Fibroblast of mammary gland (primary cell): ENCODE measurements at places on chromosomes 13 and 19.
A peak's percentile ranks its signal among the peaks of the same experiment; 100 is the strongest.

- no peak for DNase-seq
Observed at GRCh38 chr19:19550485-19550929, 12.4 kb downstream of the CILP2 start.

GRCh38 chr19:46728693-46729339 lies 11.9 kb upstream of the PRKD2 start:
- peak; percentile 52 for DNase-seq

GRCh38 chr13:48741377-48741776 lies 87.6 kb downstream of the CYSLTR2 start:
- peak; percentile 59 for DNase-seq

GRCh38 chr13:54945973-54946372 lies 1917.4 kb downstream of the OLFM4 start:
- no peak for DNase-seq

DNA sequence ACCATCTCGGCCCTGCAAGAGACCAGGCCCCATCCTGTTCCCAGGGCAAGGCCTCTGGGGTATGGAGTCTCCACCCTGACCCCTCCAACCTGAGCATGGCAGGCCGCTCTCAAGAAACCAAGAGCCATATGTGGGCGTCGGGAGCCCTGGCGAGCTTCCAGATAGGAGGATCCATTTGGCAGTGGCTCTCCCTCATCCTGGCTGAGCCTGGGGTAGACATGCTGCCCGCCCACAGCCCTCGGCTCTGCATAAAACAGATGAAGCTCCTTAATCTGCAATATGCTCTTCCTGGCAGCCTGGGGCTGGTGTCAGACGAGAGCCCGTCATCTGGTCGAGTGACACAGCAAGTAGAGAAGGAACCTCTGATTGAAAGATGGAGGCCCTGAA lies 6.1 kb downstream of the ATP13A1 start:
- DNase-seq: peak; percentile 49

- no peak for DNase-seq
Observed at GRCh38 chr19:35045667-35046300, 4.3 kb downstream of the HPN start.

DNA sequence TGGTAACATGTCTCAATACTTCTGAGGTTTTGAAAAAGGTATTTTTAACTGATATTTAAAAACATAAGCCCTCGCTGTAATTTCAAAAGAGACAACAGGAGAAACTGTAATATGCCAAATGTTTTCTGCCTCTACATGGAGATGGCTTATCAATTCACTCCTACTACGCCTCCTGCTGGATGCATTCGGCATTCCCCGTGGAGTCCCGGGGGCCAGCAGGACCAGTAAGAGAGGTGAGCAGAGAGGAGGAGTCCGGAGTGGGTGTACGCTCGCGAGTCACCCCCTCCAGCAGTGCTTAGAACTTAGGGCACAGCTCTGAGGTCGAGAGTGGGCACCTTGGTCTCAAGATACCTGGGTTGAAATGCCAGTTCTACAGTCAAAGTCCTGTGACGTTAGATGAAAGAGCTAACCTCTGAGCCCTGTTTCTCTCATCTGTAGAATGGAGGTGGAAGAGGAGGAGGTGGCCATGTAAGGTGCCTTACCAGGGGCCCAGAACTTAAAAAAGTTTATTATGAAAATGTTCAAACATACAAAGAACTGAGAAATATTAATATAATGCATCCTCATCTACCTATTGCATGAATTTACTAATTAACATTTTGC lies 110.2 kb downstream of the STK24 start:
- peak; percentile 64 for DNase-seq

- DNase-seq: peak; percentile 69
Observed at GRCh38 chr19:10505583-10506229, 2.5 kb upstream of the KEAP1 start.

DNA sequence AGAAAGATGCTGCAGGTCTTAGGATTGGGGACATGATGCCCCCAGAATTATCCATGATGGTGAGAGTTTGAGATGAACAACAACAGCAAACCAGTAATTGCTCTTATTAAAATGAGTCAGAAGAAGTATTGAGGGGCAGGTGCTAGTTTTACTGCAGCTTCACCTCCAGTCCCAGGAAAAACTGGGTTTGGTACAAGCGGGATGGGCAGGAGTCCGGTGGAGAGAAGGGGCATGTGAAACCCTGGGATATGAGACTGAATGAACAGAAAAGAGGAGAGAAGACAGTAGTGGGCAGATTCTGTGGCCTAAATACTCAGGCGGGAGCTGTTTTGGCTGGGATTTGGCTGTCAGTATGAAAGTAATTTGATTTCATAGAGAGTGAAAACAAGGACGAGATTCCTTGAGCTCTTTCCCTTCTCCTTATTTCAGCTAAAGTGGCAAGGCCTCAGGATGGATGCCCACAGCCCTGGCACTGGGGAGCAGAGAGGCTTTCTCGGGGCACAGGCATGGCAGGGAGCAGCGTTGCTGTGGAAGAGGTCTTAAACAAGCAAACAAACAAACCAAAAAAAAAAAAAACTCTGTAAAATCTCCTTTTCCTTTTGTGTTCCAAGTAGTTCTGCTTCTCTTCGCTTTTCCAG lies 30.7 kb downstream of the NFIX start:
- no peak for DNase-seq

DNA sequence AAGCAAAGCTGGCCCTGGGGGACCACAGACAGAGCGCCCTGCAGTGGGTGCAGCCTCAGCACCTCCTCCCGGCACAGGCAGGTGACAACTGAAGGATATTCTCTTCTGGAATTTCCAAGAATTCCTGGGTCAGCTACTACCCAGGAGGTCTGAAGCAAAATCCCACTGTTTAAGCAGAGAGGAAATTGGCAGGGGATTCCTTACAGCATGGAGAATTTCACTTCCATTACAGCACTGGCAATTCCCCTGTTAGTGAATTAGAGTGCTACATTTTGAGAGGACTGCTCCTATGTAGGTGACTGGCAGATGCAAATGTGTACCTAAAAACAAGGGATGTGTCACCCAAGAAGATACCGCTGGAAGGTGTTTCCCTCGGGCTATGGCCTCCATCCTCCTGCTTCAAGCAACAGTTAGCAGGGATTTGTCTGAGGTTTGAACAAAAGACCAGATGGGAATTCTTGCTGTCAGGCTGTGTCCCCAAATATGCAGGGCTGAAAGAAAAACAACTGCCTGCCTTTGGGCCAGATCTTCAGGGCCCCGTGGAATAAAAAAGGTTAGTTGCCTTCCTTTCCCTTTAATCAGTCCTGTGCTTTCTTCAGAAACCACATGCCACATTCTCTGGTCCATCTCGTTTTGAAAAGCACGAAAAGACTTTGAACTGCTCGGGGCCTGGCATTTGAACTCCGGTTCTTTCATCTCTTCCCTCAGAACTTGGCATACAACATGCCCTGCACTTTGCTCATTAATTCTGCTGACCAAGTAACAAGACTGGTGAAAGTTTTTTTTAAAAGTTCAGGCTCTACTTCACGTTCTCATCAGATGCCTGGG lies 296.4 kb downstream of the DNAJC15 start:
- no peak for DNase-seq

DNA sequence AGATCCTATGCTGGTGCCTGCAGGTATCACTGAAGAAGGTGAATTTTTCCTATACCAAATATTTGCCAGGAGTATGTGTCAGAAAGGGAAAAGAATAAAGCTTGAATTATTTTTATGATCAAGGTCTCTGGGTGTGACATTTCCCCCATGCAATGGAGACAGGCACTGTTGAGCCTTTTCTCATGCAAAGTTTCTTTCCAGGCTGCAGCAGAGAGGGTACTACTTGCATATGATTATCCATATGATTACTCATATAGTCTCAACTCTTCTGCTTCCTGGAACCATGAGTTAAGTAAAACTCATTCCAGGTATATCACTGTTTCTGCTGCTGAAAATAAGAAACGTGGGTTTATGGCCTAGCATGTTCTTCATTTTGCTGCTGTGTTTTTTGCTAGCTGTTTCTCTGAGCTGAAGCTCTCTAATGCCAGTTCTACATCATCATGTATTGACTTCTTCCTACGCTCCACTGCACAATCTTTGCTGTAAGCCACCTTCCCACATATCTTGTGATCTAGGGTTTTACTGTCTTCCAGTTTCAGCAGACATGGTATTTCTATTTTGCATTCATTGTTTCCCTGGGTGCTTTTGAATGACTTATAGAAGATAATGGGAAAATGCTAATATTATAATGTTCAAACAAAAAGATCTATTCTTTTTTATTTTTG lies 278.7 kb upstream of the GPC6 start:
- no peak for DNase-seq

- DNase-seq: no peak
Observed at GRCh38 chr19:16461630-16462051, 10.1 kb downstream of the EPS15L1 start.

DNA sequence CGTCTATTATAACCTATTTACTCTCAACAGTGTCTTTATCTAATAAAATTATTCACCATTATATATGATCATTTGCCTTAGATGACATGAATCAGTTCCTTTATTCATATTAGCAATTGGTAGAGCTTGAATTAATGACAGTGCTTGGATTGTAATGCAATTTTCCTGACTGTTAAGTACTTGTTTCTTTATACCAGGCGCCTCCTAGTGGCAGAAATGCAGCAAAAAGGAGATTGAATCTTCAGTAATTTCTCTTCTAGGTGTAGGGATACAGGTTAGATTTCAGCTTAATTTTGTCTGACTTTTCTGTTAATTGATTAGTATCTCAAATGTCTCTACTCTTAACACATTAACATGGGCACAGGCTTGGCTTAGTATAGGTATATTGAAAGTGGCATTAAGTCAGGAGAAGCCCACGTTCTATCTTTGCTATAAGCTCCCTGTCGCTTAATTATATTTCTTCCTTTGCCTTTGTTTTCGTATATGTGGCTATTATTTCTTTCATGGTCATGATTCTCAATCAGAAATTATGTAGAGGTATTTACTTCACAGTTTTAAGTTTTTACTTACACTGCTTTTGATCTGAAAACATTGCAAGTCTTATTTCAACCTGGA lies 9.1 kb upstream of the LHFPL6 start:
- DNase-seq: peak; percentile 78

GRCh38 chr13:99335603-99336002 lies 28.4 kb upstream of the GPR183 start:
- no peak for DNase-seq

- DNase-seq: no peak
Observed at GRCh38 chr13:51929699-51930098, 67.9 kb downstream of the CCDC70 start.

GRCh38 chr13:60261432-60262351 lies 98.0 kb upstream of the DIAPH3 start:
- DNase-seq: no peak

- peak; percentile 45 for DNase-seq
Observed at GRCh38 chr13:28499609-28500008, 4.7 kb upstream of the FLT1 start.

GRCh38 chr13:54758795-54759194 lies 1730.2 kb downstream of the OLFM4 start:
- DNase-seq: no peak

DNA sequence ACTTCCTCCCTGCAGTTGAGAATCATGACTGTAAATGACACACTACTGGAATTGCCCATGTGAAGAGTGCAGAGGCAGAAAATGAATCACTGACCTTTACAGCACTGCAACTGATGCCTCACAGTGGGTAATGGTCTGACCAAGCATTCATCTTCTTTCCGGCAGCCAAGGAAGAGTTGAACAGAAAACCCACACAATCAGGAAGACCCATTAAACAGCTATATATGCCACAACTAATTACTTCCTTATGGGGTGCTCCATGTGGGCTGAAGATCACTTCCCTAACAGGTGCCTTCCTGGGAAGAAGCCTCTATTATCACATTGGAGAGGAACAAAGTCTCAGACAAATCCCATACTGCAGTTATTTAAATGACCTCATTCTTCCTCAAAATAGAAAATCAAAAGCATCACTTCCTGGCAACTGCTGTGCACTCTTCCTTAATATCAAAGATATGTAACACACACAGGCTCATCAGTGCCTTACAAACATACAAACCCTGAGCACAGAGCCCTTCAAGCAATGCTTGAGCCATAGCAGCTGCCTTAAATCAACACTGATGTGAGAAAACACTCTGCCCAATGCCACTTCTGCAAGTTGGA lies 45.8 kb downstream of the RUBCNL start:
- DNase-seq: peak; percentile 94

GRCh38 chr13:65275838-65276630 lies 1954.1 kb downstream of the PCDH9 start:
- no peak for DNase-seq

DNA sequence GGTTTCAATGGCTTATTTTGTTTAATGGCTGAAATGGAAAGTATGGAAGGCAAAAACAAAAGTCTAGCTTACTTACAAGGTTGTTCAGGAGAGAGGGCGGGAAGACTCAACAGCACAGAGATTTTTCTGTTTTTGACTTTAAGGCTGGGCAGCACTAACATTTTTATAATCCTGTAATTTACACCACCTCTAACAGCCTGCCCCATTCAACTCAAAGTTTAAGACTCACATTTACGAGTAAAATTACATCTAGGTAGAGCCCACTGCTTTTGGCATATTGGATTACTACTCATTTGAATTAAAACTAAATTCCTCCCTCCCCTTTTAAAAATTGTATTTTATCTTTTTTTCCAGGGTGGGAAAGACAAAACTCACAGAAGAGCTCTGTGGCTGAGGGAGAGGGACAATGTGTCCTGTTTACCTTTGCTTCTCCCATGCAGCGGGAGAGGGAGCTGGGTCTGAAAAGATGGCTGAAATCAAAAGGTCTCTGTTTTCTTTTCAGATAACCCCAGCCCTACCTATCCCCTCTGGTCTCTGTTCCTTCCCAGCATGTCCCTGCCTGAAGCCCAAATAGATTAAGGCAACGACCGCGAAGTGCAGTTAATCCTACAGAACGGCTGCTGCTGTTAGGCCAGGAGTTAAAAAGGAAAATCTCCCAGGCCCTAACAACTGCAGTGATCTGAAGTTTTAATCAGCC lies 6.6 kb downstream of the EFNB2 start:
- no peak for DNase-seq

- no peak for DNase-seq
Observed at GRCh38 chr19:18059902-18060301, 26.8 kb downstream of the IL12RB1 start.

DNA sequence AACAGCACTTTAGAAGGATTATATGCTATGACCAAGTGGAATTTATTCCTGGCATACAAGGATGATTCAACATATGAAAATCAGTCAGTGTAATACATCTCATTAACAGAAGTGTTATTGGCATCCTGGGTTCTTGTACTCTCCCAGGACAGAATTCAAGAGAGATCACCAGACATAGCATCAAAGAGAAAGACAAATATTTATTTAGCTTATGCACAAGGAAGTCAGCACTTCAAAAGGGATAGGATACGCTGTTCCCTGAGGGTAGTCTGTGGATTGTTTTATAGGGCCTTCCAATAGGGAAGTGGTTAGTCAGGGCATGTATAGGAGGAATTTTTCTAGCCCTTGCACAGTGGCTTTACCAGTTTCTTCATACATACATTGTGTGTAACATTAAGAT lies 1238.0 kb downstream of the PCDH17 start:
- no peak for DNase-seq

DNA sequence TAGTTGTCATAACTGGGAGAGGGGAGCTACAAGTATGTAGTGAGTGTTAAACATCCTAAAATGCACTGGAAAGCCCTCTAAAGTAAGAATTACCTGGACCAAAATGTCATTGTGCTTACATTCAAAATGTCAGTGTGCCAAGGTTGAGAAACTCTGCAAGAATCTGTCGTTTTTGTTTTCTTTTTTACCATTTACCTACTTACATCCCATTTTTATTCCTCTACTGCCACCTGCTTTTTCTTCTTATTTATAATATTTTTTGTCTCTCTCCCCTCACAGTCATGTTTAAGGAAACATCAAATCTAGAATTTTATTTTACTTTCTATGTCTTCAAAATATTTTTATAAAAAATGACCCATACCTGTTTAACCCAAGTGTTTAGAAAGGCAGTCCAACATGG lies 226.4 kb downstream of the PCDH17 start:
- no peak for DNase-seq
